ENCODE measurements at places on chromosomes 6 and 20. TPM values are rescaled to one million over a fixed set of nuclear protein-coding genes. Genes with fewer than 3 reads are reported as not detected.

The RFX6 gene
- total RNA-seq, result not detected

The GLP1R gene
- total RNA-seq, result not detected

DNA sequence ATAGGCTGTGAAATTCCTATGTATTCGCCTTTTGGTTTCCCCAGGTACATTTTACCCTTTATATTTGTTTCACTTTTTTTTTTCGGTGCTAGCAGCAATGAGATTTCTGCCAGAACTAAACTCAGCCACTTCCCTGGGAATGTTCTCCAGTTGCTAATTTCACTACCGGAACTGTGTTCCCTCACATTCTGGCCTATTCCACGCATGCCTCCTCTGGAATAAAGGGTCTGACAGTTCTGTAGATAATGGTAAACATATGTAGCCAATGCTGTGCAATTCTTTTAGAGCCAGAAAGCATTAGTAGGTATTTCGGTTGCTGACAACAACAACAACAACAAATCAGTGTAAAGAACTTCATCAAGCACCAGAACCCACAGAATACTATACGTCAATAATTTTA lies 96.1 kb upstream of the TBX18 start:
- DNase-seq, result no peak

- DNase-seq, result peak; percentile 17
These were observed 36.1 kb downstream of the BLOC1S5 start for GRCh38 chr6:8027965-8028651.

- DNase-seq, result no peak
These were observed 129.3 kb upstream of the UST start for GRCh38 chr6:148617530-148617929.

- no peak for DNase-seq
These were observed 58.9 kb upstream of the KLHL31 start for GRCh38 chr6:53724501-53724900.

DNA sequence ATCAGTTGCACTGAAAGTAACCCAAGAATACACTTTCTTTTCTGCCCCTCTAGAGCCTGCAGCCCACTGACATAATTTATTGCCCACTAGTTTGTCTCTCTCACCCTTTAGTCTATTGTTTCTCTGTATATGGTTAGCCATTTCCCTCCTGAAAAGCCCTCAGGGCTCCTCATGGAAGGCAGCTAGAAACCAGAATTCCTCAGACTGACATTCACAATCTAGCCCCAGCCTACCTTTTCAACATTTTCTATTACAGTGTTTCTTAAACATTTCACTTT lies 21.4 kb upstream of the PAQR8 start:
- no peak for DNase-seq

- peak; percentile 63 for DNase-seq
These were observed 69.4 kb upstream of the NAA20 start for GRCh38 chr20:19947611-19948264.

DNA sequence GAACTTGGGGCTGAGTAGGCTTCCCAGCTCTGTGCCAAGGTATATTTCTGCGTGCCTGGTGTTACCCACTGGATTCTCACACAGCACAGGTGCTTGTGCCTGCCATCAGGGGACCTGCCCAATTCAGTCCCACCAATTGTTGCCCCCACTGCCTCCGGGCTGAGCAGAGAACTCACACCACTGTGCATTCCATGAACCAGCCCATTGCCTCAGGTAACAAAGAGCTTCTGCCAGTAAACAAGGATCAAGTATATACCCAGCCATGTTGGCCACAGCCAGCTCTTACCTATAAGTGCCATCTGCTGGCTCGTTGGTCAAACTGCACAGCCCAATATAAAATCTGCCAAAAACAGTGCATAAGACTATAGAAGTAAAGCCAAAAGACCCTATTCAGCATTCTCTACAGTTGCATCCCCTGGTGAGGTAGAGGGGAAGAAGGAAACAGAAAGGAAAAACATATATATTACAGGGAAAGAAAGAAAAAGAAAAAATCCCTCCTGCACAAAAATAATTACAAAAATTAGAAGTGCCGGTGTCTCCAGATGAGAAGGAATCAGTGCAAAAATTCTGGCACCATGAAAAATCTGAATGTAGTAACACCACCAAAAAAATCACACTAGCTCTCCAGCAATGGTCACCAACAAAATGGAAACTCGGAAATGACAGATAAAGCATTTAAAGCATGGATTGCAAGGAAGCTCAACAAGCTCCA lies 241.4 kb downstream of the IBTK start:
- peak; percentile 56 for DNase-seq

- DNase-seq, result no peak
These were observed 219.2 kb downstream of the TRDN start for GRCh38 chr6:123417535-123417934.

DNA sequence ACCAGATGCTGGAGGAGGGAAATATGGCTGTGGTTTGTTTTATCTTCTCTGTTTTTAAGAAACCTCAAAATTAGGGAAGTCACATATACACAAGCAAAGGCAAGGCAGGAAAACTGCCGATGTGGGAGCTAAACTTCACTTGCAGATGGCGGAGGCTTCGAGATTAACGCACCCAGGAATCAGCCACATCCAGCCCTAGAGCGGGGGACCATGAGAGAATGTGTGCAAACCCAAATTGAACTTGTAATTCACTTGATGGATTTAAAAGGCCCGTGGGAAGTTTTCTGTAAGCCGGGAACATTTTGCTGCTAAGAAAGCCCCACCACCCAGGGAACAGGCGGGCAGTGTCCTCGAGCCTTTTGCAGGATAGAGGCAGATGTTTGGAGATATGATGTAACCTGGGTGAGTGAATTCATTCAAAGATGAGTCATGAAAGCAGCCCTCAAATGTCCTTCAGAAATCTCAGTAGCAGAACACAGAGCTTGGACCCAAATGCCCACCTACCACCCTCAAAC lies 39.9 kb downstream of the PREX1 start:
- peak; percentile 48 for DNase-seq

GRCh38 chr6:121612927-121613326 lies 177.5 kb downstream of the GJA1 start:
- DNase-seq, result no peak

- DNase-seq, result no peak
These were observed 332.0 kb downstream of the NRN1 start for GRCh38 chr6:5674721-5675120.

Data from Daoy (cell line).